ENCODE measurements at places on chromosomes 1 and 21.

- no peak for DNase-seq
Measured at GRCh38 chr1:210359255-210359654, 30.6 kb downstream of the HHAT start.

GRCh38 chr1:219446288-219446687 is 166.6 kb downstream of the ZC3H11B start:
- no peak for DNase-seq

DNA sequence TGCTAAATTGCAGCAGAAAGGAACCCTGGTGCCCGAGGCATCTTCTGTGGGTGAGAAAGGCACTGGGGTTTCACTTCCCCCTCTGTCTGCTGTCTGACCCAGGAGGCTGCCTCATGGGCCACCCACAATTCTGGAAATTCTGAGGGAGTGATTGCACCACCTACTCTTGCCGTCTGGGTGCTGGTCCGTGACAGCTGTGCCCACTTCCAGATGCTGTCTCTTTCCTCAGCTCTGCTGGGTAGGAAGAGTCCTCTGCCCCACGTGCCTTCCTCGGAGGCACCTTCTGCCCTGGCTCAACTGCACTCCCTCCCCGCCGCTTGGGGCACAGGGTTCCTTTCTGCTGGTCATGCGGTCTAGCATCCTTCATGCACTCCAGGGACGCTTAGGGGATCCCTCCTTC is 96.3 kb downstream of the ARHGEF10L start:
- no peak for DNase-seq

GRCh38 chr1:17207046-17207445 is 2.1 kb downstream of the PADI1 start:
- no peak for DNase-seq

GRCh38 chr1:118990513-118991152 is 2.5 kb upstream of the TBX15 start:
- DNase-seq, result no peak

DNA sequence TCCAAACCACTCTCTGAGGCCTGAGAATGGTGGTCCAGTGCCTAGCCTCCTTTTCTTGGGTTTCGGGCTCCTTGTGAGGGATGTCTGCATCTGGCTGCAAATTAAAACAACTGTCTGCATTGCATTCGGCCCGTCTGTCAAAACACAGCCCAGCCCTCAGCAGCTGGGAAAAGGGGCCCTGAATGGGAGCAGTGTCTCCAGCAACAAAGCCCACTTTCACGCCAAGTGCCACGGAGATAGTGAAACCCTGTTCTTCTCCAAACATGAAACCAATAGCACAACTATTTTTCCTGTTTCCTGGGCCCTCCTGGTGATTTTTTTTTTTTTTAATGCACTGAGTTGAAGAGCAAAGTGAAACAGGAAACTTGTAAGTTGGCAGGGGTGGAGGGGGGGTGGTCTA is 138.4 kb downstream of the PLXNA2 start:
- no peak for DNase-seq

GRCh38 chr1:3660704-3661103 is 8.4 kb downstream of the TP73 start:
- DNase-seq, result no peak

DNA sequence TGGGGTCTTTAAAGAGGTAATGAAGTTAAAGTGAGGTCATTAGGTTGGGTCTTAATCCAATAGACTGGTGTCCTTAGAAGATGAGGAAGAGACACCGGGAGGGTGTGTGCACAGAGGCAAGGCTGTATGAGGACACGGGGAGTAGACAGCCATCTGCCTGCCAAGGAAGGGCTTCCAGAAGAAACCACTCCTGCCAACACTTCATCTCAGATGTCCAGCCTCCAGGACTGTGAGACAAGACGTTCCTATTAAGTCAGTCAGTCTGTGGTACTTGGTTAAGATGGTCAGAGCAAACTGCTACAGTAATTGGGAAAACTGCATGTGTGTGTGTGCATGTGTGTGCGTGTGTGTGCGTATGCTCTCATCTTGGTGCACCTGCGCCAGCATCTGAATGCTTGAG is 77.1 kb downstream of the RYR2 start:
- no peak for DNase-seq

- no peak for DNase-seq
Measured at GRCh38 chr1:87600854-87601253, 272.2 kb downstream of the LMO4 start.

- no peak for DNase-seq
Measured at GRCh38 chr1:219805191-219805590, 123.2 kb downstream of the SLC30A10 start.

GRCh38 chr21:42862774-42863503 is 16.4 kb downstream of the WDR4 start:
- no peak for DNase-seq

- no peak for DNase-seq
Measured at GRCh38 chr1:118097622-118098348, 87.2 kb downstream of the SPAG17 start.

- no peak for DNase-seq
Measured at GRCh38 chr1:19398309-19398760, 86.2 kb downstream of the SLC66A1 start.

DNA sequence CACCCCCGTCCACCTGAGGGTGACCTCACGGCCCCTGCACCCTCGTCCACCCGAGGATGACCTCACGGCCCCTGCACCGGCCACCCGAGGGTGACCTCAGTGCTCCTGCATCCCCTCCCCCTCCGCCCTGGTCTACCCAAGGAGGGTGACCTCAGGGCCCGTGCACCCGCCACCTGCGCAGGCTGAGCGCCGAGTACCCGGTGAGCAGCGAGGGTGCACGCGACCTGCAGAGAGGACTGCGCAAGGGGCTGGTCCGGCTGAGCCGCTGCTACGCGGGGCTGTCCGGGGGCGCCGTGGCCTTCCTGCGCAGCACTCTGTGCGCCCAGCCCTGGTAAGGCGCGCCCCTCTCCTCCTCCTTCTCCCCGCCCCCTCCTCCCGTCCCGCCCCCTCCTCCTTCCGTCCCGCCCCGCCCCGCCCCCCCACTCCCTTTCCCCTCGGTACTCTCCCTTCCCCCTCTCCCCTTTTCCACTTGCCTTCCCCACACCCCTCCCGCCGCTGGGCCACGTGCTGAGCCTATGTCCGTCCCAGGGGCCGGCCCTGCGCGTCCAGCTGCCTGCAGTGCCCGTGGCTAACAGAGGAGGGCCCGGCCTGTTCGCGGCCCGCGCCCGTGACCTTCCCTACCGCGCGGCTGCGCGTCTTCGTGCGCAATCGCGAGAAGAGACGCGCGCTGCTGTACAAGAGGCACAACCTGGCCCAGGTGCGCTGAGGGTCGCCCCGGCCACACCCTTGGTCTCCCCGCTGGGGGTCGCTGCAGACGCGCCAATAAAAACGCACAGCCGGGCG is 28.4 kb downstream of the TRIM11 start:
- peak; percentile 75 for DNase-seq

GRCh38 chr1:2925291-2925690 is 96.0 kb upstream of the ACTRT2 start:
- DNase-seq, result no peak

- no peak for DNase-seq
Measured at GRCh38 chr1:214615109-214615508, 12.1 kb downstream of the CENPF start.

GRCh38 chr1:234963180-234963903 is 165.3 kb downstream of the TOMM20 start:
- no peak for DNase-seq

DNA sequence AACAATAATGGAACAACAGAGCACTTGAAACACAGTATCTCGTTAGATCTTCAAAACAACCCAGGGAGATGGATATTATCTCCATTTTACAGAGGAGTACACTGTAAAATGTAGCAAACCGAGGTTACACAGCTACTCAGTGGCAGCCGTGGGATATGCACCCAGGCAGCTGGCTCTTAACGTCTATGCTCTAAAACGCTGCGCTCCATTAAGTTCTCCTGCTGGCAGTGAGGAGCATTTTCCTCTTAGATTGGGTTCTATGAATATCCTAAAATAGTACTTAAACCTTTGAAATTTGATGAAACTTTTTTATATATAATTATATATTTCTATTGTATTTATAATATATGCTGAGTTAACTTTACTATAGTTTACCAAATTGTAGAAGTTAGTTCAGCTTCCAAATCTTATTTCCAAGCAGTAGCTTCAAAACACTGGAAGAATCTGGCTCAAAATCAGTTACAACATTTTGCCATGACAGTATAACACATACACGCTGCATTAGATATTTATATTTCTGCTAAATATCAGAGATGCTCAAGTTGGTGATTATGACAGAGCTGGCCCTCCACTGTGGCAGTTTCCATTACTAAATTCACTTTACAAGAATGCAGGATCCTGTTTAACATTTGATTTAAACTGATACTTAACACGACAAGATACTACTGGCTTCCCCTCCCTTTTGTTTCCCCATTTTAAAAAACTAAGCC is 49.5 kb downstream of the TGFBR3 start:
- DNase-seq, result no peak

- no peak for DNase-seq
Measured at GRCh38 chr1:229102741-229103391, 168.0 kb upstream of the RAB4A start.

DNA sequence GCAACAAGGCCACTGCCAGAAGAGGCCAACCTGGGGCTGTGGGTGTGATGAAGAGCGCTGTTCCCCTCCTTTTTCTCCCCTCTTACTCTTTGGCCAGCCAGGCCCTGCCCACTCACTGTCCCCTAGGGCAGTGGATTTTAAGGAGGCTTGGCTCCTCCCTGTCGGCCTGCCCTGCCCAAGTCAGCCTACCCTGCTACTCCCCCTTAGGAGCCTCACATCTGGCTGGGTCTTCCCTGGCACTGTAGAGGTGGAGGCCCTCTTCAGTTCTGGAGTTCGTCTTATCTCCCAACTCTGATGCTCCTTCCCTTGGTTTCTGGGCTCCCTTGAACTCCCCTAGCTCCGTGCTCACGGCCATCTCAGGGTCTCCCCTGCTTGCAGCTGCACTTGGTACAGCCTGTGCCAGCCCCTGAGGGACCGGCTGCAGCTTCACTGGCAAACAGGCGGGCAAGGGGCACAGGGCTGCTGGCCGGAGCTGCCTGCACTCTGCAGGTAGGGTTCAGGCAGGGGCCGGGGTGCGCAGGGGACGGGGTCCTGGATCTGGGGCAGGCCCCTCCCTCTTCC is 4.0 kb downstream of the AMPD2 start:
- DNase-seq, result no peak

- no peak for DNase-seq
Measured at GRCh38 chr1:188782220-188782841, 1695.3 kb downstream of the BRINP3 start.

Data from NCI-H510A (cell line).